ENCODE measurements at places on chromosomes 12 and 14.

DNA sequence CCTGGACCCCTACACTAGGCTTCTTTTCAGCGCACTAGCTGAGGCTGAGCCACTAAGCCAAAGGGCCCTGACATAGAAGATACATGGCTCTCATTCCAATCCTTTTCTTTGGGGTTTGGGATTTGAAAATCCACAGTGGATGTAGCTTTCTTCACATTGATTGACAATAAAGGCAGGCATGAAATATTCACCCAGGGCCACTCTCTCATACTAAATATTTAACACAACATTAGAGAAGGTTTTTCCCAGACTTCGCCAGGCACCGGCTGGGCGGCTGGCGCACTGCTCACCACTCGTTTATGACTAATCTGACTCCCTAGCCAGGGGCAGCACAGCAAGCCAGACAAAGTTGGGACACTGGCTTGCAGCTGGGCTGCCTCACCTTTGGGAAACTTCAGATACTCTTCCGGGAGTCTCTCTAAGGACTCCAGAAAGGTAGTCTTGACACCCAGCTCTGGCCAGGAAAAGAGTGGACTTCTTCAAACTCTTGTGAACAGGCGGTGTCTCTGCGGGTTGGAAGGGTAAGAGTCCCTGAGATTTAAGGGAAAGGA lies 699 bp upstream of the HOXC11 start:
- no peak for DNase-seq

GRCh38 chr14:35121026-35121886 lies 534 bp downstream of the PPP2R3C start:
- DNase-seq, result peak; percentile 7

GRCh38 chr12:55658635-55659391 lies 22.1 kb downstream of the OR10P1 start:
- no peak for DNase-seq

DNA sequence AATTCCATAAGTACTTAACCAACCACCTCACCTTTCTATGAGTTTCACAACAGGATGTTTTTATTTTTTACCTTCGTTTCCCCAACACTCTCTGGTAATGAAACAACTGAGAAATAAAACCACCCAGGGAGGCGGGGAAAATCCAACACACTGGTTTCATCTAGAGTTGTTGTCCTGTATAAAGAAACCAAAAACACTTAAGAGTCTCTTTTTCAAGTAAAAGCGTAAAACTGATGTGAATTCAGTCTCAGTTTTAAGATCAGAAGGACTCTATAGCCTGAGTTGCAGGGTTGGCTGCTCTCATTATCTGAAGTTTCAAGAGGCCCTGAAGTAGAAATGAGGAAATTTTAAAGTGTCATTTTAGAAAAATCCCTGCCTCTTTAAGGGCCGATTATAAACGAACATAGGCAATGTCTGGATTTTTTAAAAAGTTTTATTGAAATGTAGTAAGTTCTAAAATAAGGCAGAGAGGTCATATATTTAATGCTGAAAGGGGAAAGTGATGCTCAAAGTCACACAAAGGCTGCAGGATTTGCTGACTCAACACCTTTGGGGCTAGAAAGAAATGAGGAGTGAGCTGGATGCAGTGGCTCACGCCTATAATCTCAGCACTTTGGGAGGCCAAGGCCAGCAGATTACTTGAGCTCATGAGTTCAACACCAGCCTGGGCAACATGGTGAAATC lies 27.2 kb downstream of the HIGD1C start:
- DNase-seq, result peak; percentile 52

DNA sequence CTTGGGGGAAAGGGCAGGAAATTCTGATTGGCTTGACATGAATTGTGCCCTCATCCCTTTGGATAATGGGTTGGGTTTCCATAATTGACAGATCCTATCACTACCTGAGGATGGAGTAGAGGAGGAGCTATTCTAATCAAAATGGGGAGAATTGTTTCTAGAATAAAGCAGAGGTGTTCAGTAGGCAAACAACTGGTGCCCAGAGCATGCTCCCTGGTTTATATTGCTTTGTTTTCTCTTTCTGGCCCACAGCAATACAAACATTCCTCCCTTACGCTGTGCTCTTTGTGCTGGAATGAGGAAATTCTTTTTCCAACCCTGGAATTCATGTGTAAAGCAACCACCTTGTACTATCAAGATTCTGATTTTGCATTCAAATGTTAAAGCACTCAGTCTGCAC lies 147.4 kb downstream of the RASSF9 start:
- no peak for DNase-seq

DNA sequence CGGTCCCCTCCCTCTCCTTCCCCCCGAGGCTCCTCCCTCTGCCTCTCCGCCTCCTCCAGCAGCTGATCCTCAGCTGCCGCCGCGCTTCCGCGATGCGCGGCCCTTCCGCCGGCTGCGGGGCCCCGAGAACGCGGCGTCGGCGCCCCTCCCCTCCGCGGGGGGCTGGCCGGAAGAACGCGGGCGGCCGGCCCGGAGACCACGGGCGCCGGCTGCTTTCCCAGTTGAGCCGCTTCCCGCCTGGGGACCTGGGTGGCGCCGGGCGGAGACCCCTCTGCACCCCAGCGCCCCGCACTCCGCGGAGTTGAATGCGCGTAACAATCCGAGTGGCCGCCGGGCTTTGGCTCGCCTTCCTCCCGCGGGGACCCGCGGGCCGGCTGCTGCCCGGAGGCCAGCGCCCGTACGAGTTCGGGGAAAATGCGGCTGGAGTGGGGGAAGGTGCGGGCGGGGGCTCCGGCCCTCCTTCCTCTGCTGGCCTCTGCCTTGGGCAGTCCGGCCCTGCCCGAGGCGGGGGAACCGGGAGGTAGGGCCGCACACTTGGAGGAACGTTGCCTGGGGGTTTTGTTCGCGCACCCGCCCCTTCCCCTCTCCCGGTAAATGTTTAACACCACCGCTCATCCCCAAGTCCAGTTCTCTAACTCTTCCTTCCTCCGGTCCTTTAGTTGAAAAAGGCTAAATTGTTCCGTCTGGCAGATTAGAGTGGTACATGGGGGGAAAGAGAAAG lies 393 bp upstream of the DCAF5 start:
- DNase-seq, result peak; percentile 93

- no peak for DNase-seq
Measured at GRCh38 chr14:71166180-71166837, 259.1 kb downstream of the PCNX1 start.

GRCh38 chr14:34180869-34181268 lies 230.0 kb upstream of the EGLN3 start:
- DNase-seq, result no peak

DNA sequence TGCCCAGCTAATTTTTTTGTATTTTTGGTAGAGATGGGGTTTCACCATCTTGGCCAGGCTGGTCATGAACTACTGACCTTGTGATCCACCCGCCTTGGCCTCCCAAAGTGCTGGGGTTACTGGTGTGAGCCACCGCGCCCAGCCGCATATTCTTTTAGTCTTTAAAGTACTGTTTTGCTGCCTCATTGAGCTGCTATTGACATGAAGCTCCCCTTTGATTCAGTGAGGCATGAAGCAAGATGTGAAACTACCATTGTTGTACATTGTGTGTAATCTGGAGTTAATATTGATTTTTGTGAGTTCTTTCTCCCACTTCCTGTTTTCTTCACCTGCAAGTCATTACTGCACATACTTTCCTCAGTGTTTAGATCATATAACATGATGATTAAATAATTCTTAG lies 80.8 kb downstream of the MNAT1 start:
- no peak for DNase-seq

- DNase-seq, result peak; percentile 29
Measured at GRCh38 chr12:48681399-48681709, 684 bp downstream of the KANSL2 start.

- no peak for DNase-seq
Measured at GRCh38 chr14:35952584-35952983, 126.4 kb downstream of the BRMS1L start.

DNA sequence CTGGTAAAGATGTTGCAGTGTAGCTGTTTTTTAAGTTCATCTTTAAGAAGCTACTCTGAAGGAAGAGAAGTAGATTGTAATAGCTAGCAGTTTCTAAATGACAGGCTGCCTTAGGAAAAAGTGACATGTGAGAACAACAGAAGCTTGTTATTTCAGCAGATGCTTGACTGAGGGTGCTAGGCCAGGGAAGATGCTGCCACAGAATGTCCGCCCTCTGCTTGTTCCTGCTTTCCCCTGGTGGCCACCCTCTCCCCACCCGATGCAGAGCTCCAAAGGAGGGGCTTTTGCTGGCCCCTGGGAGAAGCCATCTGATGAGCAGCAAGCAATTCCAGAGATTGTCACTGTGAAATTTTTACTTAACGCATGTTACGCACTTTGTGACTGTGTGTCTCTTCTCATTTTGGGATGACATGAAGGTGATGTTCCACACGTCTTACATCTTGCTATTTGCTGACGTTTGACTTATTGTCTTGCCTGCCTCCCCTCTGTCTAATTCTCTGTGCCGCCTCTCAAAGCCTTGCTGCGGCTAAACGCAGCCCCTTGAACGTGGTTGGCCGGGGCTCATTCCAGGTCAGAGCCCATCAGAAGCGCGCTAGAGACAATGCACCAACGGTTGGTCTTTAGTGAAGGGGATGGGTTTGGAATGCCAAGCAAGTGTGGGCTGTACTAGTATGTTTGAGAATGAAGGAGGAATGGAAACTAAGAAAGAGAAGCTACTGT lies 44.8 kb downstream of the WDR20 start:
- DNase-seq, result peak; percentile 78

DNA sequence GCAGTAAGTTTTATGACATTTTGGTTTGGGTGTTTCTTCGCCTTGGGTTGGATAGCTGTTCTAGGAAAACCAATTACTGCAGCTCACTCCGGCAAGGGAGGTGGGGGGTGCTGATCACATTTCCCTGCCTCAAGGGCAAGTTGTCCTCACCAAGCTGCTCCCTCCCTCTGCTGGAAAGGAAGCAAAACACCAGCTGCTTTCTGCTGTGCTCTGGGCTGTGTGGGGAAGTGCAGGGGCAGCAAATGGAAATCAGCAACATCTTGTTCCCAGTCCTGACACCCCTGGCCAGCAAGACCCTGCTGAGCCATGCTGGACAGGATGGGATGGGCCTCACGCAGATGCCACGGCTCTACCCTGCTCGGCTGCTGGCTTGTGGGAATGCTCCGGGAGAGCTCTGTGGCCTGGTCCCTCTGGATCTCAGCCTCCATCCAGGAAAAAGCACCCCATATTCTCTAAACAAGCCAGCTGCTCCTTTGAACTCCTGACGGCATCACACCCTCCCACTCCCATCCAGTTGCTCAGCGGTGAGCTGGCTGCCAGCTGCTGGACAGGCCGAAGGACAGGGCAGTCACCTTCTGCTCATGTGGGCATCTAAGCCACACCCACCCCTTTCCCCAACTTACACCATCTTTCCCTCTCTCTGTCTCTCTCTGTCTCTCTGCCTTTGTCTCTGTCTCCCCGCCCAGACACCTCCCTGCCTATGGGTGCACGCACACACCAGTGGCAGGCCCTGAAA lies 52.4 kb upstream of the EIF5 start:
- no peak for DNase-seq

DNA sequence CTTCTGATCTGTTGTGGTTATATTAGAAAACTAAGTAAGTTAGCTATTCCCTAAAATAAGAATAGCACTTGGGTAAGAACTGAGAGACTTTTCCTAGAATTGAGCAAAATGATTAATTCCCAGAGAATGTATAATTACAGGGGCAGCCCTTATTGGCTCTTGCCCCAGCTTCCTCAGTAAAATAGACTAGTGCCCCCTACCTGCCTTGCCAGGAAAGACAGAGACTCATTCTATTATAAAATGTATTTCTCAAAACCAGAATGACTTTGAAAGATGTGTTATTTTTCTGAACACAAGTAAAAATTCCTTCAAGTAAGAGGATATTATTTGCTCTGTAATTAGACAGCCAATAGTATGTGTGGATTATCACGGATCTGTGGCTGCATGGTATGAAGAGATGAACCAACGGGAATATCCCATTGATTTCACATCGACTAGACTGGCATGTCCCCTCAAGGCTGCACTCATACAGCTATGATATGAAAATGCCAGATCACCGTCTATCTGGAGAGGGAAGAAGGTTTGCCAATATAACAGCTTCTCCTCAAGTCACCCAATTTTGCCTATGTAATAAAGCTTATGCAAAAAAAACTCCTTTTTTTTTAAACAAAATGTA lies 7.4 kb upstream of the GLRX5 start:
- DNase-seq, result peak; percentile 72

GRCh38 chr12:11650286-11651281 lies 1.1 kb downstream of the ETV6 start:
- peak; percentile 50 for DNase-seq

DNA sequence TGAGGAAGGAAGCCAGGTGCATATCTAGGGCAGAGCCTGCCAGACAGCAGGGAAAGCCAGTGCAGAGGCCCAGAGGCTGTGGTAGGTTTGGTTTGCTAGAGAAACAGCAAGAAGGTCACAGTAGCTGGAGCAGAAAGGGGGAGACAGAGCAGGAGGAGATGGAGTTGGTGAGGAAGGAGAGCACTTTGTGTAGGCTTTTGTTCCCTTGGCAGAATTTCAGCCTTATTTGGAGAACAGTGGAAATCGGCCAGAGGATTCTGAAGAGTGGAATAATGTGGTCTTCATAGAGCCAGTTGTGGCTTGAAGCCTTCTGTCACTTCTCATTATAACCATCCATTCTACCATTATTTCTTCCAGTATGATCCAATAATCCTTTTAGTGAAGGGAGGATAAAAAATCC lies 212.9 kb upstream of the FAR2 start:
- no peak for DNase-seq

DNA sequence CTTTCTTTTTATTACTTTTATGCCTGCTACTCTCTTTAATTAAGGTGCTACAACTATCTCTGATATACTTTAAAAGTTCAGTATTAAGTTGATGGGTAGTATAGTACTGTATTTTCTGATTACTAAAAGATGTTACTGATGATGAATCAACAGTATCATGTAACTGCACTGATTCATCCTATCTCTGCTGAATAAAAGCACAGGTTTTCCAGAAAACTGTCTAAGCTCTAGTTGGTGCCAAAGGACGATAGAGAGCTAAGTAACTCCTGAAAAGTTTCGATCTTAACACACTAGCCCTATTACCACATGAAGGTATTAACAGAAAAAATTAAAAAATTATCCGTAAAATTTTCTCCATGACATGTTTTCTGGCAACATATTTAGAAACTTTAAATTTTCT lies 2.1 kb downstream of the SCAF11 start:
- peak; percentile 25 for DNase-seq

GRCh38 chr12:6826734-6827436 lies 1.3 kb upstream of the P3H3 start:
- no peak for DNase-seq

DNA sequence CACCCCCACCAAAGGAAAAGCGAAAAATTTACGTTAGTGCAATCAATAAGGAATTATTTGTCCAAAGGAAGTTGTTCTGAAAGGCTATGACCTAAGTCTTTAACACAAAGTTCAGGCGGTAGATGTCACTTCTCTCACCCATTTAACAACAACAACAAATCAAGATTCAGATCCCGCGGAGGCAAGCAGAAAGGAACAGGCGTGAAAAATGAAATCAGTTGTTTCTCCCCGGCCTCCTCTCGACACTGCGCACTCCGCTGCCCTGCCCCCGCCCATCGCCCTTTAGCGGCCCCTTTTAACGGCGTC lies 1.4 kb downstream of the DENND5B start:
- DNase-seq, result peak; percentile 14

All from activated CD4-positive, alpha-beta T cell treated with anti-CD3 and anti-CD28 coated beads, Interleukin-2, Interleukin-4, amounts not matched to agents 100 ng/mL and 50 ng/mL, durations not matched to agents 16 hours and 8 hours (primary cell).